Lower leg skin (tissue), 4 donors: ENCODE measurements at places on chromosomes 1 and 21. TPM values are rescaled to one million over a fixed set of nuclear protein-coding genes. Genes with fewer than 3 reads are reported as not detected.

DNA sequence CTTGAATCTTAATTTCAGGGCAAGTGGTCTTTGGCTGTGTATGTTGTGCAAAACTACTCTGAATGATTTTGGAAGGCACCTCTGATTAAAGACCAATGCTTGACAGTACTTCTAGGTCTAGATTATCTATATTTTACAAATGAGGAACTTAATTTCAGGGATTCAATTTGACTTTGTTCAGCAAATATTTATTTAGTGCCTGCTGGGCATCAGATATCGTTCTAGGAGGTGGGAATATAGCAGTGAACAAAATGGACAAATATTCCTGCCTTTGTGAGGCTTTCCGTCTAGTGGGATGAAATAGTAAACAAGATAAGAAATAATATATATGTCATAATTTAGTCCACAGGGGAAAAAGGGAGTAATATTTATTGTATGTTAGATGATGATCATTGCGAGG, 4.7 kb downstream of the ZNF326 start:
- no peak for DNase-seq

DNA sequence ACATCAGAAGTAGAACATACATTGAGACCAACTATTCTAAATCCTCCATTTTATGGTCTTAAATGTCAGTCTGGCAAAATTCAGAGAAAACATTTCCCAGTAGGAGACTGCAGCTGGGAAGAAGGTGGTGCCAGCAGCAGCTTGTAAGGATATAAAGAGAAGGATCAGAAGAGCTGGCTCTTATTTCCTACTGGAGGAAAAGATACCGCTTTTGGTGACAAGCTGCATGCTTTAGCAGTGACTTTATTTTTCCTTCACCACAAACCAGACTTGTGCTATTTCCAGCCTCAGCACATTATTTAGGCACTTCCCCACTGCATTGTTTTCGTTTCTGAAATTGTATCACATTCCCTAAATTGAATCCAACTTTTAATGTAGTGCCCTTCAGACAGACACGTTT, 28.4 kb downstream of the RNF11 start:
- DNase-seq, result no peak

- DNase-seq, result no peak
These were observed 68.9 kb upstream of the PARP1 start for GRCh38 chr1:226476648-226477319.

PLEKHA6 gene
- total RNA-seq, result 1.7 TPM

ZBTB8B gene
- total RNA-seq, result 0.02 TPM
